ENCODE measurements at places on chromosomes 2 and 18.

DNA sequence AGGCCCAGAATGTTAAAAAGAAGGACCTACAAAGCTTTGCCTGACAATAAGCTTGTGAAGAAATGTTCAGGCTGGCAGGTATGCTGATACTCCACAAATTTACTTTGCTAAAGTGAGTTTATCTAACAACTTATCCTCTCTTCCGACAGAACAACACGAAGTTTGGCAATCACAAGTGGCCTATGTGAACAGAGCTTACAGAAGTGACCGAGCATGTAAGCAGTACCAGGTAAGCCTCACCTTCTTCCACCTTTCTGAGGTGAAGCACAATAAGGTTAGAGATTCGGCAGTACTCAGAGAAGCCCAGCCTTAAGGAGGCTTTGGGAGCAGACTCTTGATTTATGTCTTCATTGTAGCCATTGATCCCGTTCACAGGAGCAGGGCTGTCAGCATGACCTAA is 9.0 kb upstream of the LCT start:
- DNase-seq: no peak

GRCh38 chr2:147800316-147800715 is 44.5 kb upstream of the ACVR2A start:
- DNase-seq: no peak

DNA sequence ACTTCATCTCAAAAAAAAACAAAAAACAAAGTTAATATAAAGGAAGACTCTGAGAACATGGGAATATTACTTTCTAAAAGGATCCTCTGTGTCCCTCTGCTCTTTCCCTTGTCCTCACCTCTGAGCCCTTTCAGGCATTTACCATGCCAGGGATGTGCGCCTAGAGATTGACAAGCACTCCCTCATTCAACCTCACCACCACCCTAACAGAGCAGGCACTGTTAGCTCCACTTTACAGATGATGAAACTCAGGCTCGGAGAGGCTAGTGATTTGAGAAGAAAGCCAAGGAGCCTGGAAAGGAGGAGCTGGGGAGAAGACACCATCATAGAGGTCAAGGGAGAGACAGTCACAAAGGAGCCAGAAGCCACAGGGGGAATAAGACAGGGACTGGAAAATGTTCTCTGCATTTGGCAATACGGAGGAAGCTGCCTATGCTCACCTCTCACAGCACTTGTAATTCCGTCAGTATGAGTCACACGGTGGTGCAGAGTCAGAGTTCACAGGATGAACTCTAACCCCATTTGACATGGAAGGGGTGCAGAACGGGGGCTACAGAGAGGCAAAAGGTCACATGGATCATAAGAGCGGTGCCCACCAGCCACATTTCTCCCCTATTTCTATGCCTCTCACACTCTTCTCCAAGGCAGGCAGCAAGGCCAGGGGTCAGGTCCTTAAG is 101.8 kb upstream of the NFU1 start:
- no peak for DNase-seq

GRCh38 chr18:29311580-29311979 is 1134.7 kb upstream of the CDH2 start:
- no peak for DNase-seq

DNA sequence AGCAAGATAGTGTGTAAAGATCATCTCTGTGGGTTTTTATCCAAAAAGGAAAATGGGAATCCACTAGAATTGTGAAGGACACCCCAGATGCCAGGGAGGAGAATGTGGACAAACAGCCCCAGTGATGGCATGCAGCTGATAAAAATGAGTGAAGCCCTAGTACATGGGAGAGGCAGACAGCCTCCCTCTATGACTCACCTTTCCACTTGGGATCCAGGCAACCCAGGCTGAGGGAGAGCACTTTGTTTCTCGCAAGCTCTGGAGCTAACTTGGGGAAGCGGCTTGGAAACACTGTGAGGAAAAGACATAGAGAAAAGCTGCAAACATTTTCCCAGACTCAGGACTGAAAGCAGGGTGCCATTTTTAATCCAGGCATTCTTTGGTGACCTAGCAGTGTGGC is 5.3 kb upstream of the FLACC1 start:
- DNase-seq: no peak

DNA sequence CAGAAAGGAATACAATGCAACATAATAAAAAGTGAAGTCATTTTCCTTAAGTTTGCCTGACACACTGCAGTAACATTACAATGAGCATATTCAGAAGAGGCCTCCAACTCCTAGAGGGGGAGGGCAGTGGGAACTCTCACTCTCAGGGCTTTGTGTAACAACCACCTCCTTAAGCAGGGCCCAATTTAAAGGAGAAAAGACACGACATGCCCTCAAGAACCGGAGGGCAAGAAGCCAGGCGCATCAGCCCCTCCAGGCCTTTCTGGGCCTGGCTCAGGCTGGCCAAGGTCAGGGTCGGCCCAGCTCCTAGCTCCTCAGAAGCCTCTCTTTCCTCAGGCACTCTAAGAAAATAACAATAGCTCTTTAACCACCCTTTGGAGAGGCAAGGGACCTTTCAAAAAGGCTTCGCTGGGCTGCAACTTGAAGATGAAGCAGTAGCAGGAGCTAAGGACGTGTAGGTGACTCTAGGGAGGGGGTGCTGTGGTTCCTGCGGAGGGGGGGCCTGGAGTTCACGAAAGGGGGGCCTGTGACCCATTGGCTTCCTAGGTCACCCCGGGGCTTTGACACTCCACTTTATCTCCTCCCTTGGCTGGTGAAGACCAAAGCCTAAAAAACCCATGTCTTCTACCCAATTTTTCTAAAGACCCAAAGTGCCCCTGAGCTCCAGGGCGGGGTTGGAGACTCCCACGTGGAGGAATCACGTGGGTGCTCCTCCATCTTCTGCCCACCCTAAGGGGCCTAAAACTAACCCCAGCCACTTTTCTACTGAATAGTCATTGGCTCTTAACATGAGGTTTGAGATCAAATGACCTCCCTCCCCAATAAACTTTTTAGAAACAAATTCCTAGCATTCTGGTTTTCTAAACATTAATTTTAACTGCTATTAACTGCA is 13.3 kb downstream of the SERTAD2 start:
- DNase-seq: no peak

DNA sequence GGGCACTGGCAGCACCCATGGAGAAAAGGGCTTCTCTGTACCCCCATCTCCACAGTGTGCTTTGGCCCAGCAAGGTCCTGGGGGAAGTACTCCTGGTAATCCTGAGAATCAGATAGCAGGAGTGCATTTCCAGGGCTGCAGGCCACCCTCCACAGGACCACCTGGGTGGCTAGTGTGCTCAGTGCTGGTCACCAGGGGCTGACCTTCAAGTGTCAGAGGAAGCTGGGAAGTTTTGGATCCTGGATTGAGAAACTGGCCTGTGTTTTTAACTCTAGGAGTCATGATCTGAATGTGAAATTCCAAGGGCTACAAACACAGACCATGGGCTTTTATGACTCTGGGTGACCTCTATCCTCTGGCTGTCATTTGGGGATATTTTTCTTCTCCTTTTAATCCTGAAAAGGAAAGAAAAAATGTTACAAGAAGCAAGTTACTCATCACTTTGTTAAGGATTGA is 9.3 kb downstream of the RHOB start:
- no peak for DNase-seq

DNA sequence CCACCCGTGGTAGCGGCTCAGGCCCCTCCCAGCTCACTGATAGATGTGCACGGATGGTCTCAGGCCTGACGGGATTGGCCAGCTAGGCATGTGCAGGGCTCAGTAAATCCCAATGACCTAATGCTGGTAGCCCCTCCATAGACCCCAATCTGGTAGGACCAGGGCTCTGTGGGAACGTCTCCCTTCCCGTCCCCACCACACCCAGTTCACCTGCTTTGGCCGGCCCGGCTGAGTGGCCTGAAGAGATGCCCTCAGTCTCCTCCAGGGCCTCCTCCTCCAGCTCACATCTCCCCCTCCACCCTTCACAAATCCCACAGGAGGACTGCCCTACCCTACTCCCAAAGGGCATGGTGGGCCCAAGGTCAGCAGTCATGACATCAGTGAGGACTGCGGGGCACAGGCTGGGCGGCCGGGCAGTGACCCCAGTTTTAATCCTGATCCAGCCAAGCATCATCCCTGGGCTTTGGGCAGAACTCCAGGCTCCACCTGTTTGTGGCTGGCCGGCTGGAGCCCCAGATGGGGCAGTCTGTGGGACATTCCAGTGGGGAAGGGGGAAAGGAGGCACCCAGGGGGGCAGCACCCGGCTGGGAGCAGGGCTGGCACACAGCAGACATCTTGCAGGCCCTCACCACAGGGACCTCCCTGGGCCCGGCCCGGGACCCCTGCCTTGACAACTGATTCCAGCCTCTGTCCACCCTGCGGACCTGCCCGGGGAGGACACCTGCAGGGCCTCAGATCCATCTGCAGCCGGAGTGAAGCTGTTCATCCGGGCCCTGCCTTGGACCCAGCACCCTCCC is 2.3 kb downstream of the KIF1A start:
- no peak for DNase-seq

DNA sequence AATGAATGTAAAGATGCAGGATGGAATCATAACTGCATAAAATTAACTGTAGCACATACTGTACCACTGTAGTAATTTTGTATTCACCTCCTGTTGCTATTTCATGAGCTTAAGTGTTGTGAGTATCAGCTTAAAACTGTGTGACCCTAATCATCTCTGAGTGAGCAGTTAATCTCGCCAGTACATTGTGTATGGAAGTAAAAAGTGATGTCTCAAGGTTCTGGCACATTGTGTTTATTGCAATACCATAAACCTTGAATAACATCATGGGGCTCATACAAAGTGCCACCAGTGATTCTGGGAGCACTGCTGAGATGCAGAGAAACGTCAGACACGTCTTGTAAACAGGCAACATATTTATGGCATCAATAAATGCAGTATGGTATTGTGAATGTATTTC is 124.5 kb downstream of the PMAIP1 start:
- DNase-seq: no peak

DNA sequence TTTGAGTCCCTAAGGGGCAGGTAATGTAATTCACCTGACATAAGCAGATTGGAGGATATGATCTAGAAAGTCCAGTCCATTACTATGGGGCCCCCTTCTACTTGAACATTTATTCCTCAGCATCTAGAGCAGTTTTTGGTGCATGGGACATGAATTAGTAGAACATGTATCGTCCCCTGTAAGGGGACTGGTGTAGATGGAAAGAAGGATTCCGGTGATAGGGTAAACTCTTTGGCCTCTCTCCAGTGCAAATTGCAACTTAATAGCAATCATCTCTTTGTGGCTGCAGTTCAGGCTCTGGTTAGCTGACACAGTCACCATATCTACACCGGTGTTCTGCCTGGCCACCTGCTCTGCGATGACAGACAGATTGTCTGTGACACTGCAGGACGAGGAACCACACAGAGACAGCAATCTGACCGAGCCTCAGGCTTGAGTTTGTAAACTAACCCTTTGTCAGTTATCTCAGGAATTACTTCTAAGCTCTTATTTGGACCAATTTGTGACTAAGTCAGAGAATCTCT is 6.4 kb upstream of the SLC8A1 start:
- no peak for DNase-seq

DNA sequence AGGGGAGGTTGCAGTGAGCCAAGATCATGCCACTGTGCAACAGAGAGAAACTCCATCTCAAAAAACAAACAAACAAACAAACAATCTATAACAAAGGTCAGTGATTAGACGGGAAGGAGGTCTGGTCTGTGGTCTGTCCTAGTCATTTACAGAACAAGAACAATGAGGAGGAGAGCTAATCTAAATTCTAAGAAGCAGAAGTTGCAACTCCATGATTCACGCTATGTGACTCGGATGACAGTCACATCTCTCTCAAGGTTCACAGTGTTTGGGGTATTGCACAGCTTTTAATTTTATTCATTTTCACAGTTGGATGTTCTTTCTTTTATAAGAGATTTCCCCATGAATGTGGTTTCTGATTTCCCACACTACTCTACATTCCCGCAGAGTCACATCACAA is 218.7 kb upstream of the PIEZO2 start:
- no peak for DNase-seq

GRCh38 chr2:60677356-60677755 is 78.7 kb upstream of the PAPOLG start:
- no peak for DNase-seq

DNA sequence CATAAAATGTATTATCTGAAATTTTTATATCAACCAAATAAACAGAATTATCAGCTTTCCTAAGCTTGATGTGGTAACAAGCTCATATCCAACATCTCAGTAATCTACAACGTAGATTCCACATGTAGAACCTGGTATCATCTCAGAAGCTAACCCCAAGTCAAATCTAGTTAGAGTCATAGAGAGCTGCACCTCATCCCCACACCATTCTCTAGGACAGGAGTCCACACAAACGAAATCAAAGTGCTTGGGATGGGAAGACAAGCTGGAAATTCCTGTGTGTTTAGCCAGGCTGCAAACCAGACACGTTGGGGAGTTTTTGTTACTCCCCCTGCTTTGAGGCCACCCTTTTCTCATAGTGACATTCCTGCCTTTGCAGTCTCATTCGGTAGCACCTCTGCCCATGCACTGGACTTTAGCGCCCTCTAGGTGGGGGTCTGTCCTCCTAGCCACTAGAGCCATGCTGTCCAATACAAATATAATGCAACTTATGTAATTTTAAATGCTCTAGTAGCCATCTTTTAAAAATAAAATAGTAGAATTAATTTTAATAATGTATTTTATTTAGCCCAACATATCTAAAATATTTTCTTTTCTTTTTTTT is 28.1 kb upstream of the SATB2 start:
- peak; percentile 11 for DNase-seq

GRCh38 chr2:64760128-64760527 is 106.4 kb upstream of the SERTAD2 start:
- no peak for DNase-seq

- DNase-seq: no peak
Measured at GRCh38 chr18:35983818-35984217, 11.3 kb downstream of the RMP24 start.

DNA sequence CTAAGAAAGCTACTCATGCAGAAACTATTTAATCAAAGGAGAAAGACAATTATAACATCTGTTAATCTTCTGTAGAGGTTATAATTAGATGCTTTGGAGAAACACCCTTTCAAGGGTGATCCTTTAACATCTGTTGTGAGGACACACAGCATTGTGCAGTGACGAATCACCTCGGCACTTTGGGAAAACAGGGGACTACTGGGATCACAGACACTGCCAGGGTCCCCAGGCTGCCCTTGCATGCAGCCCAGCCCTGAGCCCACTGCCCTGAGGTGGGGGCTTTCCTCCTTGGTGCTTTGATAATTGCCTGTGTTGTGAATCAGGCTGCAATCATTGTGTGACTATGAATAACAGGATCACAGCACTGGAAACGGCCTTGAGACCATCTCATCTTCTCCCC is 10.6 kb downstream of the NCKAP5 start:
- no peak for DNase-seq

- DNase-seq: no peak
Measured at GRCh38 chr2:231332872-231333500, 62.5 kb upstream of the B3GNT7 start.

GRCh38 chr18:79750980-79751571 is 46.7 kb upstream of the KCNG2 start:
- DNase-seq: no peak

All from stimulated activated CD8-positive, alpha-beta memory T cell treated with anti-CD3 and anti-CD28 coated beads, Interleukin-2, amount 100 ng/mL, for 1 hour (primary cell).